ENCODE measurements at places on chromosomes 1 and 21.

GRCh38 chr1:185444676-185445075 lies 127.6 kb upstream of the IVNS1ABP start:
- DNase-seq: no peak

- DNase-seq: no peak
Observed at GRCh38 chr1:44919400-44919799, 67.0 kb downstream of the EIF2B3 start.

- DNase-seq: no peak
Observed at GRCh38 chr1:91795591-91796389, 90.2 kb downstream of the TGFBR3 start.

DNA sequence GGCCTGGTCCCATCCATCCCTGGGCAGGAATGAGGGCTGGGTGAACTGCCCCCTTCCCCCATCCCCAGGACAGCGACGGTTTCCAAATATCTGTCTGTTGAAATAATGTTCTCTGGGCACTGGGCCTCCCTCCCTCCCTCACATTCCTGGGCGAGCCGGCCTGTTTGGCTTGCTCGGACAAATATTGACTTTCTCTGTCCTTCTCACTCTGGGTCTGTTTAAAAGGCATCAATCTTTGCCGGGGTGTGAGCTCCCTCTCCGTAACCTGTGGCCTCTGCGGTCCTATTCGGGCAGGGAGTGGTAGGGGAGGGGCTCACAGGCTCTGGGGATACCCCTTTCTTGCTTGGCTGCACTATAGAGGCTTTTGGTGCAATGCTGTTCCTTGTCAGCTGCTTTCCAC lies 40.2 kb downstream of the FOXD2 start:
- DNase-seq: no peak

- no peak for DNase-seq
Observed at GRCh38 chr1:192488058-192488457, 87.5 kb upstream of the RGS1 start.

- no peak for DNase-seq
Observed at GRCh38 chr1:107851418-107851817, 113.6 kb downstream of the VAV3 start.

DNA sequence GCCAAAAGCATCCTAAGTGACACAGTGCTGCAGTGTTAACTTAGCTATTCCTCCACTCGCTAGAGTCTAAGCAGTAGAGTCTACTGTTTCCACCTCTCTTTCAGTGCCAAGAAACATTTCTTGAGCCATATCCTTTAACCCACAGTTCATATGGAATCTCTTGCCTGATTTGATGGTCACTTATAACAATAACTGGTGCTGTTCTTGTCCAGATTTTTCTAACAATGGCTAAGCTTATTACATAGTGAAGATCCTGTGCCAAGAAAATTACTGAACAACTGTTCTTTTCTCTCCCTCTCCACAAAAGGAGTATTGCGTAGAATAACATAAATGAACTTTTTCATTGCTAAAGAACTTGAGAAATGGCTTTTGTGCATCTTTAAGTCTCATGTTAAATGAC lies 121.3 kb downstream of the CDC7 start:
- no peak for DNase-seq

DNA sequence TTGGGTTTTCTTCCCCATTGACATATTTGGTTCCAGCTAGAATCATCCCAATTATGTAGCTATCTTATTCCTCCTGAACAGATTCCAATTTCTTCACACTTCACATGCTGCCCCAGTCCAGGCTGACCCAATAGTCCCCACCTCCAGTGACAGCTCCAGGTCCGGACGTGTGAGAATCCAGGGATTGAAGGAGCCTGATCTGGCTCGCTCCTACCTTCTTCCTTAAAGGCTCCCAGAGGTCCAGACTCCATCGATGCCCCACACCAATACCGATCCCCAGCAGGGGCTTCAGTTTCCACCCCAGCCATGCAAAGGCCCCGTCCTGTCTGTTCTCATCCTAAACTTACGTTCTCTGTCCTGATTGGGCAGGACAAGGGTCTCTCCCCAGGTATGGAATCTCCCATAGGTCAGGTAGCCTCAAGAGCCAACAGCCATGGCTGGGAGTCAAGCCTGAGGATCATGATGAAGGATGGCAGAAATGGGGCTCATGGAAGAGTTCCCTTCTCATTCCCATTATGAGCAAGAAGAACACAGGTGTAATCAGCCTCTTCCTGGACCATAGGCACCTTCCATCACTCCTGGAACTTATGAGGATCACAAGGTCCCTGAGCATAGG lies 20.4 kb upstream of the SLAMF9 start:
- DNase-seq: no peak

- no peak for DNase-seq
Observed at GRCh38 chr1:11354893-11355553, 82.0 kb downstream of the UBIAD1 start.

DNA sequence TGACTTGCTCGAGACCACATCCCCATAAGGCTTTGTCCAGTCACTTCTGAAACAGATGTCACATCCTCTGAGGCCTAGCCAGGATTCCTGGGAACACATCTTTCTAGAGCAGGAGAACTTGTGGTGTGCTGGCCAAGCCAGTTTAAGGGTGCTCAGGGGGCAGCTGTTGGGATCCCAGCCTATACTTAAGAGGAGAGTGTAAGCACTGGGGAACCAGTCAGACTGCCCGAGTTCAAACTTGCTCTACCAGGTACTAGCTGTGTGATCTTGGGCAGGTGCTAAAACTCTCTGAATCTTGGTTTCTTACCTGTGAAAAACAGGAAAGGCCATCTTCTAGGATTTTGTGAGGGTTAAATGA lies 15.6 kb upstream of the LY9 start:
- DNase-seq: no peak

GRCh38 chr1:200260597-200261335 lies 149.1 kb downstream of the ZNF281 start:
- DNase-seq: no peak

GRCh38 chr1:183137782-183138181 lies 48.3 kb upstream of the LAMC2 start:
- no peak for DNase-seq

GRCh38 chr1:19010995-19011844 lies 54.7 kb upstream of the IFFO2 start:
- DNase-seq: peak; percentile 93

DNA sequence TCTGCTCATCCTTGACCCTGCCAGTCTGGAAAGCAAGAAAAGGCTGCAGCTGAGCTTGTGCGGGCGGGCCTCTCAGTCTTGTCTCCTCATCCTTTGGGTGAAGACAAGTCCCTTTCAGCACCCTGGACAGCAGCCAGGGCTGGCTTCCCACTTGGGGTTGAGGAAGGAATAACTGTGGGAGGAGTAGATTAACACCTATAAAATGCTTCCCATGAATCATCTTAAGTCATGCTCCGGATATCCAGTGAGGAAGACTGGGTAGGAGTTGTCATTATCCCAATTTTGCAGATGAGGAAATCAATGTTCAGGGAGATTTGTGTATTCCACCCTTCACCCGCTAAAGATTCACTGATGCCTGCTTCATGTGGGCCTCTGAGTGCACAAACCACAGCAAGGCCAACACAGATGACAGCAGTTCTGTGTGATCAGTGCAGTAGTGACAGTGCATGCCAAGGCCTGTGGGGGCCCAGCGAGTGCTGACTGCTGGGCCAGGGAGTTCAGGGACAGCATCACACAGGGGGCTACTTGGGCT lies 20.1 kb upstream of the COL16A1 start:
- DNase-seq: peak; percentile 89

- no peak for DNase-seq
Observed at GRCh38 chr1:178627037-178627436, 98.0 kb upstream of the RALGPS2 start.

DNA sequence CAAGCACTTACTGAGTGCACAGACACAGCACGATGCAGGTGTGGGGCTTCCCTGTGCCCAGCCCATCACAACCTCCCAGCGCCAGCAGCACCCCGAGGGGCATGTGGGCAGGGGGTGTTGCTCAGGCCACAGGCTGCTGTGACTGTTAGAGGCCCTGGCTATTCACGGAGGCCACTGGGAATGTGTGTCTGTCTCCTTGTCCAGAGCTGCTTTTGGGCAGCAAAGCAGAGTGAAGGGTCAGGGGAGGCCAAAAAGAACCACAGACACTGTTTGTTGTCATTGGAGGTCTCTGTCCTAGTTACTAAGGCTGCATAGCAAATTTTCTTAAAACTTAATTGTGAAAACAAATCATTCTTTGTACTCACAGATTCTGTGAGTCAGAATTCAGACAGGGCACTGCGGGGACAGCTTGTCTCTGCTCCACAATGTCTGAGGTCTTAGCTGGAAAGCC lies 49.6 kb downstream of the TNFRSF8 start:
- no peak for DNase-seq

GRCh38 chr1:207418351-207418750 lies 35.8 kb upstream of the CR2 start:
- DNase-seq: peak; percentile 65

- DNase-seq: no peak
Observed at GRCh38 chr1:246639732-246640131, 73.5 kb downstream of the CNST start.

DNA sequence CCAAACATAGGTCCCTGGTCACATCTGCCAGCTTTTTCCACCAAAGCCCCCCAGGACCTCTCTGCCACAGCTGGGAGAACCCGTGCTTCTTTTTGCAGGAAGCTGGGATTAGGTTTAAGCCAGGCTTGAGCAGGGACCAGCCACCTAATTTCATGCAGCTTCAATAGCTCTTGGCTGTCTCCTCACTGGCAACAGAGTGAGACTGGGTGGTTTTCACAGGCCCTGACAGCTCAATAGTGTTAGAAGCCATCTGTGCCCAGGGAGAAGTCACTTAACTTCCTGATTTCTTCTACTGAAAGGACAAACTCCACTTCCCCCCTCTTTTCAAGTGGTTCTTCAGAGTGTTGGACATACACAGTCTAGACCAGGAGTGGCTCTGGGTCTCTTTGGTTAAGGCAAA lies 20.4 kb upstream of the SRSF4 start:
- DNase-seq: peak; percentile 62

DNA sequence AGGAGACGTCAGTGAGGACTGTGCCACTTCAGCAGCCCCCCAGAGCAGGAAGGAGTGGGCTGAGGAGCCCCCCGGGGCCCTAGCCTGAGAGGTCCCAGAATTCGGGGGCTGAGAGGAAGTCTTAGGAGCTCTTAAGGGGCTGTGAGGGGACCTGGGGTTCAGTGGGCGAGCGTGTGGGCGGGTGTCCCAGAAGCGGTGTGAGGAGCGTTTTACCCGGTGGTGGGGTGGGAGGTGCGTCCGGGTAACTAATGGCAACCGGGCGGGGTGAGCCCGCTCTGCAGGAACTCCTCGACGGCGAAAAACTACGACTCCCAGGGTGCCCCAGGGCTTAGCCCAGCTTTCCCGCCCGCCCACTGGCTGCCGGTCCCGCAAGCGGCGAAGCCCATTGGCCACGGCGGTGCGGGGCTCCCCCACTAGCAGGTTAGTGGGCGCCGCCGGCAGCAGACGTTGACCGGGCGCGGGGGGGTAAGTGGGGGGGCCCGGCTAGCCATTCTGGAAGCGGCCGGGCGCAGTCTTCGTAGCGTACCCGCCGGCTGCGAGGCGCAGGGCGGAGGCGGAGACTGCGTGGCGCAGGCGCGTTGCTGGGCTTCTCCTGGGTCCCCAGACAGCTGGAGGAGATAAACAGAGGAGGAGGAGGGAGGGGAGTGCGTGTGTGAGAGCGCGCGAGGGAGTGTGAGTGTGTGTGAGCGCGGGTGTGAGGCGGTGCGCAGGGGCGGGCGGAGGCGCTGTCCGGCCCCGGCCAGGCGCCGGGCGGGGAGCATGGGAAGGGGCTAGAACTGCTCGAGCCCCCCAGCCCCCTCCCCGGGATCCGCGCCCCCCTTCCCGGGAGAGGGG lies at the start of gene WDTC1:
TSS of gene WDTC1 (plus strand) at position 584 of the 834 bp plus-strand sequence. CDS start 26,423 bp downstream, outside the sequence.
- DNase-seq: peak; percentile 99

DNA sequence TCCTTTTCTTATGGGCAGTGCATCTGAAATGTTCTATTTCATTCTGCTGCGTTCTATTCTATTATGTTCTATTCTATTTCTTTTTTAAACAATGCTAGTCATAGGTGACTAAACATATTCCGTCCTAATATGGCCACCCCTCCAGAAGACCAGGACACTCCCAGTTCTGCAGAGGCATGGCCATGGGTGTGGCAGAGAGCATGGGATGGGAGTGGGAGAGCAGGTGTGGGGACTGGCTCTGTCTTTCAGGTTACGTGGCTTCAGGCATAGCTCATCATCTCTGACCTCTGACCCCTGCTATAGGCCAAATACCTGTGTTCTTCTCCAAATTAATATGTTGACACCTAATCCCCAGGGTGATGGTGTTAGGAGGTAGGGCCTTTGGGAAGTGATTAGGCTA lies 33.4 kb upstream of the TLR5 start:
- DNase-seq: no peak

DNA sequence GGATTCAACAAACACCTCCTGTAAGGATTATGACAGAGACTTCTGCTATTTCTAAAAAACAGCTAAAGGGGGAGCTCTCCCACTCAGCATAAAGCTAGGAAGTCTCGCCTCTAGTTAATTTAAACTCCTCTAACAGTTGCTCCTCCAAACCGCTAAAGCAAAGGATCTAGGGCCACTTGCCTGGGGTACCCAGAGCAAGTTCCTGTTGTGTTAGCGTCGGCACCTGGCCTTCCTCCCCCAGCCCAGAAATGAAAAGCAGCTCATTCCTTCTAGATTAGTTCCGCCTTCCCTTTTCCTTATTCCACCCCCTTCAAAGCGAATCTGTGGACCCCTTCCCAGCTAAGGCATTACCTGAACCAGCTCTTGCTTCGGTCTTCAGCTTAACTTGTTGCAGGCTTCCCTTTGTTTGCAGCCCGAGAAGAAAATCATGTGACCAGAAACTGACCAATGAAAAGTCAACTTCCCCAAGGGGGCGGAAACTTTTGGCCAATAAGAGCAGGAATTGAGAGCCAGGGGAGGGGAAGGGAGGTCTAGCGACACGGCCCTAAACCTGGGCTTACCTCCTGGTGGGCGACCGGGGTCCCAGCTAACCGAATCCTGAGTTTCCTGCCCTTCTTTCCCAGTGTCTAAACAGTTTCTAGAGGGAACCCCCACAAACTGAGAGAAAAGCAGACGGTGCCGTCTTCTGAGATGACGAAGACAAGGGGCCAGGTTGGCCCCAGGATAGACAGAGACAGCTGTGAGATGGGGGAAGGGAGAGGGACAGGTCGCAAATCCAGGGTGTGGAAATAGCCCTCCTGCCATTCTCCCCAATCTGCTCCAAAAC lies at the start of gene PBXIP1:
TSS of gene PBXIP1 (minus strand) at position 382 of the 826 bp plus-strand sequence. CDS start 2,378 bp downstream, outside the sequence.
- peak; percentile 90 for DNase-seq

GRCh38 chr1:229984992-229985612 lies 81.9 kb upstream of the GALNT2 start:
- DNase-seq: no peak

DNA sequence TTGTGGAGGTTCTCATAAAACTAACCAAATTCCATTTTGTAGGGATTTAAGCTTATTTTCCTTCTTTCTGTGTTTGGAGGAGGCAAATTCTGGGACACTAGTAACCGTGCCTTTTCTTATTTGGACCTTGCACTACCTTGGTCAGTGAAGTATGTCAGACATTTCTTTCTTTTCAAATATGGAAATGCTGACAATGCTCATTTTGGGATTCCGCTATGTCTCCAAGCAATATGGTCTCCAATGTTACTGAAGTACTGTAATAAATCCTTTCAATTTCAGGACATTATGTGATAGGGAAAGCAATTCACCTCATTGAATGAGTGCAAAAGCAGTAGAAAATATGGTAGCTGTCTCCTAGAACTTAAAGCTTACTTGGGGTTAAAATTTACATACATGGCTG lies 372.3 kb downstream of the HLX start:
- no peak for DNase-seq

Measured in suppressor macrophage treated with lipopolysaccharide for 1 hour (primary cell).